ENCODE measurements at places on chromosomes 11 and 22. TPM values are rescaled to one million over a fixed set of nuclear protein-coding genes. Genes with fewer than 3 reads are reported as not detected.

IGSF9B gene
- total RNA-seq: 24.6 TPM

TECTA gene
- 0.19 TPM for total RNA-seq

OR5T2 gene
- not detected for total RNA-seq

APOL1 gene
- total RNA-seq: 44.7 TPM

SEZ6L gene
- not detected for total RNA-seq

KRTAP5-11 gene
- total RNA-seq: not detected

TSGA10IP gene
- total RNA-seq: not detected

HMBS gene
- 33.8 TPM for total RNA-seq

GTSE1 gene
- total RNA-seq: 39.9 TPM

DEFB131B gene
- total RNA-seq: not detected

OR8K1 gene
- not detected for total RNA-seq

TMA7B gene
- 0.86 TPM for total RNA-seq

TPH1 gene
- total RNA-seq: 0.14 TPM

PCF11 gene
- 47.9 TPM for total RNA-seq

UQCR10 gene
- 87.4 TPM for total RNA-seq

OR8A1 gene
- total RNA-seq: not detected

WNT11 gene
- not detected for total RNA-seq

CD248 gene
- not detected for total RNA-seq

All from activated CD4-positive, alpha-beta memory T cell treated with anti-CD3 and anti-CD28 coated beads for 36 hours (primary cell).